ENCODE measurements at places on chromosomes 2 and 18.
A peak's percentile ranks its signal among the peaks of the same experiment; 100 is the strongest.

DNA sequence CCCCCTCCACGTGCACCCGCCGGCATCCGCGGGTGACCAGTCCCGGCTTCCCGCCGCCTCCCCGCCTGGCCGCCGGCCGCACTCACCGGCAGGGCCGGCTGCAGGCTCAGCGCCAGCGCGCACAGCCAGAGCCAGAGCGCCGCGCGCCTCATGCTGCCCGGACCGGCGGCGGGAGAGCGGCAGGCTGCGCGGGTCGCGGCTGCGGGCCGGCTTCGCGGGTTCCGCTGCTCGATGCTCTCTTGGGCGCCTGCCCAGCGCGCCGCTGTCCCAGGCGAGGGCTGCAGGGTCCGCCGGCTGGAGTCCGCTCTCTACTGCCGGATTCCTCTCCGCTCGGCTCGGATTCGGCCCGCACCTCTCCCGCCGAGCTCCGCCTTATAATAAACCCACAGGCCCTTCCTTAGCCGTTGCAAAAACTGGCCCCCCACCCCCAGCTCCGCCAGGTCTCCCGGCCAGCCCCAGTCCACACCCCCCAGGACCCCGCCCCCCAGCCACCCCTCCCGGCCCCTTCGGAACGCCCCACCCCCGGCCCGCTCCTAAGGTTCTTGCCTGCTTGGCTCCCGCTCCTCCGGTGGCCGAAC lies at the start of gene SDC1:
SDC1 (minus strand) TSS at position 415 of the 578 bp plus-strand sequence; CDS start at position 152, 263 bp downstream.
- no peak for DNase-seq

DNA sequence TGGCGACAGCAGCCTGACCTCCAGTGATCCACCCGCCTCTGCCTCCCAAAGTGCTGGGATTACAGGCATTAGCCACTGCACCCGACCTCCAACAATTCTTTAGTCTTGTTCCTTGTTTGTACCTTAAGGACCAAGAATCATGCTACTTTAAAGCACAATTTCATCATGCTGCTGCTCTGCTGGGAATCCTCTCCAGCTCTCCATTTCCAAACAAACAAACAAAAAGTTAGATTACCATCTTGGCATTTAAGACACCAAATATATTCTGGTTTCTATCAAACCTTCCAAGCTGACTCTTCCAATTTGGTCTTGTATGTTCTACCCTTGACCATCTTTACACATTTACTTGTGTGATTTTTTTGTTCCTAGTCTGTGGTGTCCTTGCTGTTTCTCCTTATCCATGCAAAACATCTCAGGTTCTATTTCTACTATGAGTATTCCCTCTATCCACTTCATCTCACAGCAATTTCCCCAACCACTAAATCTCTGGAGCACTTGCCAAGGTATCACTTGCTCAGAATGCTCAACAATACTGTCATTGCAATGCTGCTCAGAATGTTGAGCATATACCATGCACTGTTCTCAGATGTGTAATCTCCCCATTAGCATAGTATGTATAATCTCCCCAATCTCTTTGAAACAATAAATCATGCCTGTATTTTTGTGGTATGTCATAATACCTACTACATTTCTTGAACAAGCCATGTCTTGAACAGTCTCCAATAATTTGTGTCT lies 73.2 kb upstream of the GALNT5 start:
- DNase-seq = no peak

- DNase-seq = no peak
Measured at GRCh38 chr2:202841090-202841867, 30.3 kb downstream of the ICA1L start.

DNA sequence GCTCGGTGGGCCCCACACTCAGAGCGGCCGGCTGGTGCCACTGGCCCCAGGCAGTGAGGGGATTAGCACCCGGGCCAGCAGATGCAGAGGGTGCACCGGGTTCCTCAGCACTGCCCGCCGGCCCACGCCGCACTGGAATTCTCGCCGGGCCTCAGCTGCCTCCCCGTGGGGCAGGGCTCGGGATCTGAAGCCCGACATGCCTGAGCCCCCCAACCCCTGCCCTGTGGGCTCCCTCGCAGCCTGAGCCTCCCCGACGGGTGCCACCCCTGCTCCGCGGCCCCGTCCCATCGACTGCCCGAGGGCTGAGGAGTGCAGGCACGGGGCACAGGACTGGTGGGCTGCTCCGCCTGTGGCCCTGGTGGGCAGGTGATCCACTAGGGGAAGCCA lies 37.6 kb upstream of the TWSG1 start:
- no peak for DNase-seq

DNA sequence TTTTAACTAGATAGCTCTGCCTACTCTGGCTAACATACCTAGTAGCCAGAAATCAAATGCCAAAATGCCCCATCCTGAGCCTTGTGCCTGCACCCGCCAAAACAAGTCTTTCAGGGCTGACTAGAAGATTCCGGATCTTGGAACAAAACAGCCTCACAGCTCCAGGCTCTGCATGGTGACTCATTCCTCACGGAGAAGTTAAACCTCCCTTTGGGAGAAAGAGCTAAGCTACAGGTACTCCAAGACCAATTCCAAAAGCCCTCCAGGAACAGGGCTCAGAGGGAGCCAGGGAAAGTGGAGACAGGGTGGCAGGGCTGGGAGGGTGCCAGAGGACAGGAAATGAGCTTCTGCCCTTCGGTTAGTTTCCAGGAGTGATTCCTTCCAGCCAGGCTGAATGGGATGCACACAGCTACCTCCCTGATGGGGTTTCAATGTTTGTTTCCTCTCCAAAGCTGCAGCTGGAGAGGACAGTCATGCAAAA lies 295.6 kb downstream of the TNS1 start:
- DNase-seq = no peak

DNA sequence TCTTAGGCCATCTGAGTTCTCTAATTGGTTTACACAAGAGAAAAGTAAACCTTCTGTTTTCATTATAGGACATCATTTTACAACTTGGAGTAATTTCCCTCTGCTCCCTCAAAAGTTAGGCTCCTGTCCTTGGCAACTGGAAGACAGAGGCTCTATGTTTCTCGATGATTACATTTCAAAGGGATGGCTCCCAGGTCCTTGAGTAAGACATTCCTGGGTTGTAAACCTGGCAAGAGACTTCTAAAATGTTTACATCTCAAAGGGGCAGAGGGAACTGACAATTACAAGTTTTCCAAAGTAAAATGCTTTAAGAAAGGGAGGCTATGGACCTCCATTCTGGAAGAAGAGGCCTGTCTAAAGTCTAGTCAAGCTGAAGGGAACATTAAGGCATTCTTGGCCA lies 268.3 kb upstream of the REG3G start:
- DNase-seq = no peak

- DNase-seq = no peak
Measured at GRCh38 chr2:172889768-172890430, 154.3 kb downstream of the RAPGEF4 start.

GRCh38 chr2:210318486-210318885 lies 3.5 kb upstream of the MYL1 start:
- no peak for DNase-seq

- DNase-seq = no peak
Measured at GRCh38 chr2:20642055-20642971, 8.6 kb downstream of the HS1BP3 start.

GRCh38 chr2:18311420-18312195 lies 248.8 kb downstream of the RDH14 start:
- peak; percentile 47 for DNase-seq

- DNase-seq = no peak
Measured at GRCh38 chr18:57439609-57439968, 4.4 kb downstream of the ONECUT2 start.

- no peak for DNase-seq
Measured at GRCh38 chr18:22020127-22020866, 149.1 kb upstream of the GATA6 start.

- DNase-seq = no peak
Measured at GRCh38 chr2:181474222-181474881, 17.2 kb downstream of the ITGA4 start.

- DNase-seq = no peak
Measured at GRCh38 chr2:160889439-160890170, 270.6 kb upstream of the TANK start.

GRCh38 chr2:97706708-97707345 lies 6.5 kb upstream of the ZAP70 start:
- no peak for DNase-seq

GRCh38 chr18:50656396-50656795 lies 96.5 kb downstream of the MAPK4 start:
- no peak for DNase-seq

DNA sequence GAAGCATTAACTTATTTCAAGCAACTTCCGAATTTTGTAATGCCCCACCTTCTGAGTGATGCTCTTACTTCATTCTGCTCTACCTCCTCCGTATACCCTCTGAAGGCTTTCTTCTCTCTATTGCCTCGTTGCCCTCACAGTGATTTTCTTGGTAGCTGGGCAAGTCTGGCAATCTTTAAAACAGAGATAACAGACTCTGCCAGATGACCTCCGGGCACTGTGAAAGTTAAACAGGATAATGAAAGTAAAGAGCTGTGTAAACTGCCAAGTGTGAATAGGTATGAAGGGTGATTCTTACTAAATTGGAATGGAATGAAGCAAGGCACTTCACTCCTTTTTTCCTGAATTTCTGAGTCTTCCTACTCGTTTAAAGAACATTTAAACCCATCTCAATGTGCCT lies 207.3 kb upstream of the GYPC start:
- DNase-seq = no peak

DNA sequence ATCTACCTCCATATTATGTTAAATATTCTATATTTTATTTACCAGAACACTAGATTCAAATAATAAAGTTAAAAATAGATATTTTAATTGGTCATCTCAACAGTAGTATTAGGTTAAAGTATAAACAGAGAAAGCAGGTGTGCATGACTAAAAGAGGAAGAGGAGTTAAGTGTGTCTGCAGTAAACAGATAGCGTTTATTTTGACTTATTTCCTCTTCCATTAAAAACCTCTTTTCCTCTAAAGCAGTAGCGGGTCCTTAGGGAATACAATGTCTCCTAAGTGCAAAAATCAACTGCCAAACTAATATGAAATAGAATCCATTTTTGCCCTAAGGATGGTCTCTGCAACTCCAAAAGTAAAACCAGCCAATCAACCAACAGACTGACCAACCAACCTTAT lies 27.7 kb downstream of the EIF2AK3 start:
- no peak for DNase-seq

- no peak for DNase-seq
Measured at GRCh38 chr18:48860269-48861180, 90.2 kb downstream of the SMAD7 start.

DNA sequence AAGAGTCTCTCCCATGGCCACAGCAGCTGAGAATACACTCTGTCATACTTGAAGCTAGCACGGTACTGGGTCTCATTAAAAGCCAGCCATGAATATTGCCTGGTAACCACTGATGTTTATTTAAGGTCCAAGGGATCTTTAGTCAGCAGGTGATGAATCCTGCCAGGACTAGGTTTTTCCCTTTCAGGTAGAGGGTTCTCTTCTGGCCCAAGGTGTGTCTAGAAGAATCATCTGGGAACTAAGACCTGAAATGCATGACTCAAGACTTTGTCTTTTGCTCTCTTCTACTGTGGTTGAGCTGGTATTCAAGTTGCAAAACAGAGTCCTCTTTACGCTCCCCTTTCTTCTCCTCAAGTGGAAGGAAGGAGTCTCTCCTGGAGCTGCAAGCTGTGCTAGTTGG lies 400.5 kb upstream of the FSIP2 start:
- DNase-seq = no peak

GRCh38 chr2:15073664-15074063 lies 441.1 kb downstream of the LRATD1 start:
- no peak for DNase-seq

GRCh38 chr2:48709096-48710034 lies 46.2 kb downstream of the LHCGR start:
- DNase-seq = no peak

DNA sequence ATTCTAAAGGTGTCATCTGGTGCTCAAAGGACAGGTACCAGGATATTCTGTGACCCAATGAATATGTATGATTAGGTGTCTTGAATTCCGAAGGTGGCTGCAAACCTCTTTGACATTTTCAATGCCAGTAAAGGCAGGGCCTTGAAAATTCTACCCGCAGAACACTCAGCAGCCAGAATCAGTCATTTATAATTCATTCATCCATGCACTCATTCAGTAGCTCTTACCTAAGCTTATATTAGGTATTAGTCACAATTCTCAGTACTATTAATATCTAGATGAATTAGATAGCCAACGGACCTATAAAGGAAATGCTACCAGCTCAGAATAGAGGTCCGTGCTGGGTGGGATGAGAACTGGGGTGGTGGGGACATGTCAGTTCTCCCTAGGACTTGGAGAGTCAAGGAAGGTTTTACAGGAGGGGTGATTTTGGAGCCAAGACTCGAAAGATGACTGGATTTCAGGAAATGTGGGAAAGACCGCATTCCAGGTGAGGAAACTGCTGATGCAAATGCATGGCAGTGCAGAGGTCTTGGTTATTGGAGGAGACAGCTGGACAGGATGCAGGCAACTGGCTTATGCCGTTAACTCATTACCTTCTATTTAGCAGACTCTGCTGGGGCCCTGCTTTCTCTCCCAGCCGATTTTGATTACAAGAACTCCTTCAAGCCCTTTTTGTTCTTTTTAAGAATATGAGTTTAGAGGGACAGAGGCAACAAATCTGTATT lies 7.2 kb downstream of the TRIB2 start:
- DNase-seq = no peak

GRCh38 chr18:32302806-32303205 lies 113.0 kb downstream of the MEP1B start:
- no peak for DNase-seq

Data from AG09319 (cell line).